ENCODE measurements at places on chromosomes 5 and 9.

GRCh38 chr9:92170848-92171247, 55.6 kb upstream of the SPTLC1 start:
- DNase-seq: no peak
- no peak overlapping the region for H3K27ac ChIP-seq
- no peaks in the 10 kb centered on the region for H3K4me1 ChIP-seq

- peaks cover 9% of the 10 kb centered on the region for H3K4me1 ChIP-seq
- no peaks in the 10 kb centered on the region for H3K27me3 ChIP-seq
- H3K4me3 ChIP-seq: no peak overlapping the region
- no peaks in the 10 kb centered on the region for H3K36me3 ChIP-seq
Measured at GRCh38 chr5:126359884-126360283, 63.3 kb upstream of the GRAMD2B start.

DNA sequence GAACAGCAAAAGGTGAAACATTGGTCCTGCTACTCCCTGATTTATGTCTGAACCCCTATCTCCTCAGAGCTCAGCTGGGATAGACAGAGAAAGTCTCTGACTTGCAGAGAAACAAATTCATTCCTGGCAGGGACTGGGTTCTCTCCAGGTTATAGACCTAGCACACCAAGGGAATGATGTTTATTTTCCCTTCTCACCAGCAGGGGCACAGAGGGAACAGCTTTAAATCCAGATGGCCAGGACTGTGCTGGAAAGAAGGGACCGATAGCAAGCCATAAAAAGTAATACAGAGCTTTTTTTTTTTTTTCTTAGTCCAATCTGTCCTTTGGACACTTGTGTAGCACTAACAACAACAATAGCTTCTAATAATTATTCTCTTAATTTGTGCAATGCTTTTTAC, 141.1 kb upstream of the C9orf72 start:
- H3K27ac ChIP-seq: no peak overlapping the region
- DNase-seq: no peak
- no peaks in the 10 kb centered on the region for H3K36me3 ChIP-seq
- no peaks in the 10 kb centered on the region for H3K27me3 ChIP-seq

DNA sequence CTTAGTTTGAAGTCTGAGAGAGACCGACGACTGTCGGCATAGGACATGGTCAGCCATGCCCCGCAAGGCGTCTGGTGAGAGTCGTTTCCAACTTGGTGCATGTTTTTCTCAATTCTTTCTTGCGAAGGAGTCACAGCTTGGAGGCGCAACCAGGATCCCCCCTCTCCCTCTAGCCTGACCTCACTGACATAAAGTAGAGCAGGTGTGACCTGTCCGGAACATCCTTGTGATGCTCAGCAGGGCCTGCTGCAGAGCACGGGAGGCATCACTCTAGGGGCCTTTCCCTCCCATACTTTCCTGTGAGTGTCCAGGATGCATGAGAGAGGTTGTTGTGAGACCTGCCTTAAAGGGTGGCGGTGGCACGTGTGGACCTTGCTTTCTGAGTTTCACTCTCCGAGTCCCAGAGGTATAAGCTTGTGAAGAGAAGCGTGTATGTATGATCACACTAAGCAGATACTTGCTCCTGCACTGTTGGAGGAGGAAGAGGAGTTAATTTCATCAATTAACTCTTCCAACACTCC, 5.0 kb downstream of the TENT4A start:
- no peak overlapping the region for H3K4me3 ChIP-seq
- no peaks in the 10 kb centered on the region for H3K27me3 ChIP-seq
- DNase-seq: no peak
- H3K36me3 ChIP-seq: no peaks in the 10 kb centered on the region
- no peak overlapping the region for H3K27ac ChIP-seq

DNA sequence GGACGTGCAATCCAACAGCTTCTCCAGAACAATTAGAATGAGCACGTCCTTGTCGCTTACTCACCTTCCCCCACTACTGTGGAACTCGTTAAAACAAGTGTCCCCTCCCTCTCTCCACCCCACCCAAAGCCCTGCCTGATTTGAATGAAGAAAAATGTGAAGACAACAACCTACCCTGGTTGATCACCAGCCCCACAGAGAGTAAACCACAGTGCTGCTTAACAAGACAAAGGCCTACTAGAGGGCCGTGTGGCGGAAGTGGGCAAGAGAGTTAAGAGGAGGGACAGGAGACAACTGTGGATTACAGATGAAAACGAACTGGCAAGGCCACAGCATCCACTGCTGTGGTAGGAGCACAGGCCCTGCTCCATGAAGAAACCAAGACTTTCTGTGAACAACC, 51.1 kb downstream of the CDK5RAP2 start:
- H3K27me3 ChIP-seq: no peaks in the 10 kb centered on the region
- peaks cover 10% of the 10 kb centered on the region for H3K36me3 ChIP-seq
- no peak overlapping the region for H3K4me3 ChIP-seq
- H3K4me1 ChIP-seq: no peaks in the 10 kb centered on the region

- no peak overlapping the region for H3K4me3 ChIP-seq
- peak overlapping the region; percentile 40 for H3K27ac ChIP-seq
- H3K4me1 ChIP-seq: peaks cover 11% of the 10 kb centered on the region
- no peaks in the 10 kb centered on the region for H3K27me3 ChIP-seq
- no peak for DNase-seq
- no peaks in the 10 kb centered on the region for H3K36me3 ChIP-seq
Measured at GRCh38 chr9:94140791-94141790, 56.8 kb downstream of the PTPDC1 start.

- H3K27me3 ChIP-seq: no peaks in the 10 kb centered on the region
- H3K4me3 ChIP-seq: no peak overlapping the region
- H3K27ac ChIP-seq: no peak overlapping the region
- no peaks in the 10 kb centered on the region for H3K36me3 ChIP-seq
Measured at GRCh38 chr9:89718651-89719050, 113.8 kb downstream of the GADD45G start.

DNA sequence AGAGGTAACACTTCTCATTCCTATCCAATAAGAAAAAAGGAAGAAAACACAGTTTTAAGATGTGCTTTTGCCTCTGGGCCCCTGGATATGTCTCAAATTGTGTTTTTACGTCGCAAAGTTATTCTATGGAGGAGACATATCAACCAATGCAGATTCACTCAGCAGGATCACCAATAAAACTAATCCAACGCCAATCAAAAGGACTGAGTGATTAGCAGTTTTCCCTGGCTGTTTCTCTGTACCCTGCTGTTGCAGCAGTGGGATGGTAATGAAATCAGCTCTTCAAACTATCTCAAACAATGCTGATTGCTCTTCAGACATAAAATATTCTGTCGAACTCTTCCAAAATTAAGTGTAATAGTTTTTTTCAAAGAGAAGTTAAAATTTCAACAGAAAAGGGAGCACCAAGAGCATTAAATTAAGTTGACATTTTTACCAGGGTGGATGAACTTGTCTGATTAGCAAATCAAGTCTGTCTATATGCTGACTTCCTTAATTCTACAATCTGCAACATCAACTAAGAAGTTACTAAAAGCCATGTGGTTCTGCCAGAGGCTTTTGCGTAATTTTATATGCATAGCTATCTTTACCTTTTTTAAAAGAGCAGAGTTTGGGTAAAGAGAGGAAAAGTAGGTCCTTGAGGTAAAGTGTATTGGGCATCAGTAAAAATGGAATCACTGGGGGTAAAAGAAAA, 9.7 kb upstream of the HK3 start:
- no peaks in the 10 kb centered on the region for H3K27me3 ChIP-seq
- no peak overlapping the region for H3K4me3 ChIP-seq
- H3K36me3 ChIP-seq: peaks cover 27% of the 10 kb centered on the region
- DNase-seq: no peak

DNA sequence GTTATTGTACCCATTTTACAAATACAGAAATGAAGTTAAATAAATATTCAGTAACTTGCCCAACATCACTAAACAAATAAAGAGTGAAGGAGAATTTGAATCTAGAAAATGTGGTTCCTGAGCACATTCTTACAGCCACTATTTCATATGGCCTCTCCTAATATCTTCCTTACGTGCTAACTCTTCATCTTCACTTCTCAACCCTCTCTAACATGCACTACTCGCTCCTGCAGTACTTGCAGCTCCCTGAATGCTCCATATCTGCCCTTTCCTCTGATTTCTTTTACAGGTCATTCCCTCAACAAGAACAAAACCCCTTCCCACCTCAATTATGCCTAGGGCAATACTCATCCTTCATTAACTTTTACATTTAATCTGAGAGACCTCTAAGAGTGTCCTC, 711.5 kb downstream of the CETN3 start:
- H3K27me3 ChIP-seq: no peaks in the 10 kb centered on the region
- H3K4me1 ChIP-seq: no peaks in the 10 kb centered on the region
- no peak overlapping the region for H3K27ac ChIP-seq

DNA sequence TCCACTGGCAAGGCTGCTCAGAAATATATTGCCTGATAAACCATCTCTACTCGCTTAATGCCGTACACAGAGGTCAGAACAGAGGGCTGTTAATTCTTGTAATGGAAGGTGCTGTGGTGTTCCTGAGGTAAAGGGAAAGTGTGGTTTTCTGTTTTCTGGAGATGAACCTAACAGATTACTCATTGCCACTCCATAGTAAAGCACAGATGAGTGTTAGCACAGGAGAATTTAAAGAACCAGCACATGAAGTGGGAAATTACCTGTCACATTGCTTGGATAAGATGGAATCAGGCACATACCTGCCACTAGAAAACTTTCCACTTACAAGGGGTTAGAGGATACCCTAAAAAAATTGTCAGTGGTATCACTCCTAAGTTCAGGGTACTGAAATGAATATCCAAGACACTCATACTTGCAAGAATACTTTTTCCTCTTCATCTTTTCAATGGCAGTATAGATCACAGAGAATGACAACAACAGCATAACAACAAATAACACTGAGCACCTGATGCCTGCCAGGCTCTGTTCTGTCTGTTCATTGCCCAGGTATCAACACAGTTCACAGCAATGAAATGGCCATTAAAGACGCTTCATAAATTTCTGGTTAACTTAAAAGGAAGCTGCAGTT, 152.9 kb upstream of the GNA14 start:
- no peak overlapping the region for H3K4me3 ChIP-seq
- H3K4me1 ChIP-seq: no peaks in the 10 kb centered on the region
- no peak for DNase-seq
- H3K27me3 ChIP-seq: no peaks in the 10 kb centered on the region
- H3K36me3 ChIP-seq: no peaks in the 10 kb centered on the region

DNA sequence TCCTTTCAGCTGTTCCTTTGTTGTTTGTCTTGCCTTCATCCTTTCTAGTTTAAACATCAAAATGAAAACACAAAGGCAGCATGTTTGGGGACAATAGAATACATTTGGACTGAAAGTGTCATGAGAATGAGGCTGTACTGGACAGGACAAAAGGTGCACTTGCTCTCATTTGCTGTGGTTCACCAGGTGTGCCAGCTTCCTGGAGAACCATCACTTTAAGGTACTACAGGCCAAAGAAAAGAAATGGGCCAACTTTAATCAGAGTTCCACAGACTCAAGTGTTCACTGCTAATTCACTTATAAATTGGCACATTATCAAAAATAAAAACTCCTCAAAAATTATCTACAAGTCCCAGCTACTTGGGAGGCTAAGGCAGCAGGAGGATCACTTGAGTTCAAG, 53.8 kb downstream of the ABHD17B start:
- no peak overlapping the region for H3K27ac ChIP-seq
- DNase-seq: no peak
- H3K36me3 ChIP-seq: no peaks in the 10 kb centered on the region
- H3K4me3 ChIP-seq: no peak overlapping the region
- H3K4me1 ChIP-seq: no peaks in the 10 kb centered on the region
- H3K27me3 ChIP-seq: no peaks in the 10 kb centered on the region

GRCh38 chr5:154836225-154836624, 14.2 kb downstream of the FAXDC2 start:
- no peaks in the 10 kb centered on the region for H3K27me3 ChIP-seq
- no peak overlapping the region for H3K4me3 ChIP-seq
- peaks cover 12% of the 10 kb centered on the region for H3K4me1 ChIP-seq

GRCh38 chr5:141437221-141437620, 6.9 kb downstream of the PCDHGA12 start:
- H3K4me3 ChIP-seq: no peak overlapping the region
- H3K4me1 ChIP-seq: no peaks in the 10 kb centered on the region
- H3K36me3 ChIP-seq: no peaks in the 10 kb centered on the region
- DNase-seq: no peak
- H3K27me3 ChIP-seq: no peaks in the 10 kb centered on the region

DNA sequence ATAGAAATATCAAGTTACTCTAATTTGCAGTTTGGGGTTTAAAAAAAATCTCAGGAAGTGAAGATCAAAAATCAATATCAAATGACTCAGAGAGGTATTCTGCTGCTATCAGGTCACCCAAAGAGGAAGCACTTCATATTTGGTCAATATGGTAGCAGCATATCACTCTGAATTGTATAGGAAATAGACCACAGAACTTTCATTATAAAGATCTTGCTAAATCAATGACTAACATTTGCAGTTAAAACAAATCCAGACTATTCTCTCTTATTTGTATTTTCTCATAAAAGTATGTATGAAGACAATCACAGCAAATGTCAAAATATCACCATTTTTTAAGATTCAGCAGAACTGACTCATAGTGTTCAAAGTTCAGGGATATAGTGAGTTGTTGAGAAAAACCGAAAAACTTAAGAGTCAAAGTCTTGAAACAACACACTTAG, 105.8 kb upstream of the PCSK1 start:
- DNase-seq: no peak
- no peak overlapping the region for H3K4me3 ChIP-seq
